ENCODE measurements at places on chromosomes 2 and 18.

DNA sequence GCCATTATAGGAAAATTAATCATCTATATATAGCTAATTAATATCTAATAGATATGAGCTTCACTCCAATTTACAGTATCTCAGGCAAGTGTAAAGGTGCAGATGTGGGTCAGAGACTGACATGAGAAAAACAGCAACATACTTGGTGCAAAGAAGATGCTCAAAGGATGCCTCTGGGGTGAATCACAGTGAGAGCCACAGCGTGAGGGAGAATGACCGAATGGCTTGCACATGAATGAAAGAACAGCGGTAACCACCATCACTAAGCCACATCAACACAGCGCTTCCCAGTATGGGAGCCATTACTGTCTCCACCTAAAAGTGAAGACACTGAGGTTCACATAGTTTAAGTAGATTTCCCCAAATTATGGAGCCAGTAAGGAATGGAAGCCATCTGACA, 423.4 kb upstream of the ID2 start:
- DNase-seq: no peak

GRCh38 chr2:124301915-124302314, 276.8 kb downstream of the CNTNAP5 start:
- DNase-seq: no peak

DNA sequence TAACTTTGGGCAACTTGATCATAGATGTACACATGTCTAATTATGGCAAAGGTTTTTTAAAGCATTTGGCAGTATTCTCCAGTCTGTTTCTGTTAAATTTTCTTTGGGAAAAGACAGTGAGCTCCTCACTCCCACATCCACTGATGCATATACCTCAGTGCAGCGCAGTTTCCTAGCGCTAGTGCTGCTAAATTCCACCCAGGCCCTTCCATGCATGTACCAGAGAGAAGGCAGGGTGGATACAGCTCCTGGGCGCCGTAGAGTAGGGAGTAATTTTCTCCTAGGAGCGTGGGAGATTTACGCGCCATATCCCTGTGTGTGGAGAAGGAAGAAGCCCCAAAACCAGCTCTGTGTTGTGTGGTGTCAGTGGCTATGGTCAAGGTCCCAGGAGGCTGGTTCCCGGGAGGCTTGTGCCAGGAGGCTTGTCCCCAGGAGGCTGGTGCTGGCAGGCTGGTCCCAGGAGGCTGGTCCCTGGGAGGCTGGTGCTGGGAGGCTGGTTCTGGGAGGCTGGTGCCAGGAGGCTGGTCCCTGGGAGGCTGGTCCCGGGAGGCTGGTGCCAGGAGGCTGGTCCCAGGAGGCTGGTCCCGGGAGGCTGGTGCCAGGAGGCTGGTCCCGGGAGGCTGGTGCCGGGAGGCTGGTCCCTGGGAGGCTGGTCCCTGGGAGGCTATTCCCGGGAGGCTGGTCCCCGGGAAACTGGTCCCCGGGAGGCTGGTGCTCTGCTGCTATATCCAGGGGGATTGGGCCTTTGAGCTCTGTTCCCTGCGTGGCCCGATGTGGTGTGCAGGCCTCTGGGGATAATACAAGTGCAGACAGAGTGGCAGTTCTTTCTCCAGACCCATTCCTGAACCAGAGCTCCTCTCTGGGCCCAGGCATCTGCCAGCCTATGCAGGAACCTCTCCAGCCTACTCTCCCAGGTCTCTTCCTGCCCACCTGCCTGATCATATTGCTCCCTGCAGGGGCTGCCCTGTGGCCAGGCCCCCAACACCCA, 161.2 kb downstream of the SEPTIN10 start:
- DNase-seq: no peak

DNA sequence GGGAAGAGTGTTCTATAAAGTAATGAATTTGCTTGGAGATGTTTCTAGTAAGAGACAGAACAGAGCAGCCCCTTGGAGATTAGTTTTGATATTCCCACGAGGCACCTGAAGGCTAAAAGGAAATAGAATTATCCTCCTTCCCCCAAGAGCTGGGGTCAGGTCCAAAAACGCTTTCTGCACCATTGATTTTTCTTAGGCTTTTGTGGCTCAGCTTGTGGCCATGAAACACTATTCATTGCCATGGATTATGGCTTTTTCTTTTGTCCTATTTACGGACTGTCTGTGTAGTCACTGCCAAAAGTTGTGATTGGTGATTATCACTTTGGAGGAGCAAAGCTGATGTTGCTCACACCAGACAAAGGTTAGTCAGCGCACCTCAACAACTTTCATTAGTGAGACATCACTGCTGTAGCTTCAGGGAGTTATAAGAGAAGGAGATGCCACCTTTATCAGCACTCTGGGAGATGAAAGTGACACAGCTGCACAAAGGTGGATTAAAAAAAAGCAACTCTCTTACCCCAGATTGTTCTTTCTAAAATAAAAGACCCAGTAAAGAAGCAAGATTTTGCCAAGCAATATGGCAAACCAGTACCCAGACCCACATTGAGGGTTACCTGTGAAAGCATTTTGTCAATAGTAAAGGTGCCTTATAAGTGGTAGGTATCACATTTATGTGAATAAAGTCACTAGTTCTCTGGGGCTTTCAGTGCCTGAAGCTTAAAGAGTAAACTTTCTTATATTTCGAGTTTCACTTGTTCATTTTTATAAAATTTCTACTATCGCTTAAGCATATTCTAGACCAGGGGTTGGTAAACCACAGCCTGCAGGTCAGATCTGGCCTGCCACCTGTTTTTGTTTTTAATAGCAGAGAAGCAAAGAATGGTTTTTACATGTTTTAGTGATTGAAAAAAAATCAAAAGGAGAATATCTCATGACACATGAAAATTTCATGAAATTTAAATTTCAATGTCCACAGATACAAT, 10.6 kb downstream of the CXCR4 start:
- no peak for DNase-seq

DNA sequence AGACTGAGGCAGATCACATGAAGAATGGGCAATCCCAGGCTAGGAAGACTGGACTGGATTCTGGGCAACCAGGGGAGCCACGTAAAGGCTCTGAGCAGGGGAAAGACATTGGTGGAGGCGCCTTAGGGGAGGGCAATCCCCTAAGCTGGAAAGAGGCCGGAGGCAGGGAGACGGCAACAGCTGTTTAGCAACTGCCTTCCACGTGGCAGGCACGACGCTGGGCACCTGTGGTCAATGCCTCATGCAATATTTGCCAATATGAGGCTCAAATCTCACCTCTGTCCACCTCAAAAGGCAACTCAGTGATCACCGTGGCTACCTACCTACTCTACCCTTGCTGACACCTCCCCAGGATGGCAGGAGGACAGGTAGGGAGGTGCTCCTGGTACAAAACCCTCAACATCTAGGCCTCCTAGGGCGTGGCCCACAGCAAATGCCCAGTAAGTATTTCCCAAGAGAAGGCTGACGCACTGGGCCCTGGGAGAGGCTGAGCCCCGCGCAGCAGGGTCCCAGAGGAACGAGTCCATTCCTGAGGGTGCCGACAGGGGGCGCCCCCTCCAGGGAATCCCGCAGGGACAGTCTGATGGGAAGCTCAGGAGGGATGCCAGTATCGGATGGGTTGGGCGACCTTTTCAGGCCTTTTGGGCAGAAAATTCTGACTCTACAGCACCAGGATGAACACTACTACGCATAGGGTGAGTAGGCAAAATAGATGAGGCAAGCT, 8.9 kb downstream of the BOLA3 start:
- no peak for DNase-seq

DNA sequence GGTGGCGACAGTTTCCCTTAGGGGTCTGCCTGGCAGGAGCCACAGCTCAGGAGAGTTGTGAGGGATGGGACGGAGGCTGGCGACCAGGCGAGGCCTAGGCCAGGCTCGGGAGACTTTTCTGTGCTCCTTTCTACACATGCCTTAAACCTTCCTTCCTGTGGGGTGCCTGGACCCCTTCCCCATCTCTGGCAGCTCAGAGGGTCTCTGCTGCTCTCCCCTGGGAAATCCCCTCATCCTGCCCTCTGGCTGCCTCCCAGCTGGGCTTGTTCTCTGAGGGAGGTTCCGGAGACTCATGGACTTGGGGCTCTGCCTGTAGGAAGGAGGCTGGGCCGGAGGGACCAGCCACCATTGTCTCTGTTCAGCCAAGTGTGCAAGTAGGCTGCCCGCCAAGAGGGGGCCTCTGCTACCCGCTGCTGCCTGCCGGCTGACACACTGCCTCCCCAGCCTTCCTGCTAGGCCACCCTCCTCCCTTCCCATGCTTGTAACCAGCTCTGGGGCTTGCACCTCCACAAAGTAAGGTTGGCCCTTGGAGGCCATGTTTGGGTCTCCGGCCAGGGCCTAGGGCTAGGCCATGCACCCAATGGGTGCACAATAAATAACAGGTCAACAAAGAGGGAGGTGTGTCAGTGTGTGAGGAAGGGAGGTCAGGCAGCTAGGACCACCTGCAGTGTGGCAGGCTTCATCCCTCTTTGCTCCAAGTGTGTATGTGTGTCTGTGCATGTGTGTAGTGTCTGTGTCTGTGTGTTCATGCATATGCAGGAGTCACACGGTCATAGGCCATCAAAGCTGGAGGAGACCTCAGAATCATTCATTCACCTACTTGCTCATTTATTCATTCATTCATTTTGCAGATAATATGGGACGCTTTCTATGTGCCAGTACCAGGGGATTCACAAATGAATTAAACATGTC, 28.8 kb downstream of the PSD4 start:
- no peak for DNase-seq

- DNase-seq: no peak
Measured at GRCh38 chr2:147198651-147199171, 646.1 kb upstream of the ACVR2A start.
